Sigmoid colon (tissue), 7 donors: ENCODE measurements at places on chromosomes 4 and X.

DNA sequence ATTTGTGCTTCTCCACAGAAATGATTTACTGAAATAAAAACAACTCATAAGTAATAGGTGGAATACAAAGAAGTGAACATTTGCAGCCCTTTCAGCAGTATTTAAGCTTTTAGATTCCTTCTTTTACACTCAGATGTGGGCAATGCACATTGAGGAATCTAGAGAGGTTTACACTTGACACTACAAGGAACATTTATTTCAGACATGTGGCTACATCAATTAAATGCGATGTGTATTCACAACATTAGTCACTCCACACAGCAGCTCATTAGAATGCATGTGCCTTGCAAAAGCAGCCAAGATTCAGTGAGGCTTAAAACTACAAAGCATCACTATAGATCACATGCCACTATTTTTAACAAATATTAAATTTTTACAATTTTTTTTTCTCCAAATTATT is 480.7 kb downstream of the INPP4B start:
- no peaks in the 10 kb centered on the region for H3K36me3 ChIP-seq
- DNase-seq, result no peak
- no peaks in the 10 kb centered on the region for H3K27me3 ChIP-seq
- no peak overlapping the region for H3K27ac ChIP-seq
- no peaks in the 10 kb centered on the region for H3K4me1 ChIP-seq

DNA sequence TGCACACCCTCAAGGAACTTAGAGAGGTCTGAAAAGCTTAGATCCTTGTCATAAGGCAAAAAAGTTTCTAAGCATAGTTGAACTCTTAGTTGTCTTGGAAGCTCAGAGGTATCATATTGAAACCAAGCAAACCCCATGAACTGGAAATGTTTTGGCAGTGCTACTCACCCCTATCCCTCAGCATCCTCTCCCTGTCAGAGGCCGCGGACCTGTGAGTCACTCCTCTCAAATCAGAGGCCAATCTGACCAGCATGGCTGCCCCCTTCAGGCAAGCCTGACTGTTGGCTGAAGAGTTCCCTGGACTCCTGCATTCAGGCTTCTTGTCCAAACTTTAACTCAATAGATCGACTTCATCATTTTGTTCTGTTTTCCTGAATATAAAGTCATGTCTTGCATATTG is 69.4 kb downstream of the KCNIP4 start:
- H3K36me3 ChIP-seq, result no peaks in the 10 kb centered on the region
- no peak for DNase-seq
- no peaks in the 10 kb centered on the region for H3K27me3 ChIP-seq
- no peak overlapping the region for H3K4me3 ChIP-seq
- no peaks in the 10 kb centered on the region for H3K4me1 ChIP-seq
- H3K27ac ChIP-seq, result no peak overlapping the region

GRCh38 chrX:135307171-135307570 is 2.1 kb upstream of the ETDC start:
- no peak for DNase-seq
- H3K4me3 ChIP-seq, result no peak overlapping the region
- no peak overlapping the region for H3K27ac ChIP-seq

DNA sequence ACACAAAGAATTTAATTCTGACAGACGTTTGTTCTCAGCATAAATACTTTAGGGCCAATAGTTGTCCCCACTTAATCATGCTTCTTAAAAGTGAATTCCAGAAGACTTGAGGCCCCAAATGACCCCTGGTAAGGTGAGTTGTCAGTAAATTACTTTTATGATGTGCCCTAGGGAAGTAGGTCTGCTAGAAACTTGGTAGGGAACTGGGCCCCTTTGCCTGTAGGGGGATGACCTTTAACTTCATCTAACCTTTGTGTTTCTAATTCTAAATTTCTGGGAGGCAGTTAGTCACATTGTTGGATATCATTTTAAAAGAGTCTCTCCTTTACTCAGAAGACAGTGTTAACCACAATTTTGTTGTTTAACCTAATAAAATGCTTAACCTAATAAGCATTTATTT is 28.8 kb downstream of the HHIP start:
- H3K27ac ChIP-seq, result no peak overlapping the region
- no peak overlapping the region for H3K4me3 ChIP-seq
- no peak for DNase-seq
